Aorta (tissue), 5 donors: ENCODE measurements at places on chromosomes 6 and 20.

GRCh38 chr6:101181006-101181405 lies 212.5 kb upstream of the GRIK2 start:
- DNase-seq, result no peak

DNA sequence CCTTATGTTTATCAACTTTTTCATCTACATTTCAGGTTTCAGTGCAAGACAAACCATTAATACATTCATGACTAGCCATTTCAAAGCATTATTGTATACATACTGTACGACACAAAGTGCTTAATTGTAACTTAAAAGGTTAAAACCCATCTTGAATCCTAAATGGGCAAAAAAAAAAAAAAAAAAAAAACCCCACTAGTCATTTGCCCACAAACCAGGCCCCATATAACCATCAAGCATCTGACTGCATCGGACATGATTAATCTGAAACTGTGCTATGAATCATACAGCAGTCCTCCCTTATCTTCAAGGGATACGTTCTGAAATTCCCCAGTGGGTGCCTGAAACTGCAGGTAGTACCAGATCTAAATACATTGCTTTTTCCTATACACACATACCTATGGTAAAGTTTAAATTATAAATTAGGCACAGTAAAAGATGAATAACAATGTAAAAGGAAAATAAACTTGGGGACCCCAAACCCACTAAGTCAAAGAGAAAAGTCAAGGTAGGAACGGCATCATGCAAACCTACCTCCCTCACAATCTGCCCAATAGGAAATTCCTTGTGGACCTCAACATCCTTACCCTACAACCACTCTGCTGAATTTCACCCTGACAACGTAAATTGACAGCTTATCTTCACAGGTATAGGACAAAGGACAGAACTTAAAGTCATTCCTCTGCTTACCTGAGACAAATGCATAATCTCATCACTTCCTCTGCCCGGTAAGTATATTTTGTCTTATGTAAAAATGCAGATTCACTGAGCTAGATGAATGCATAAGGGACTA lies 14.3 kb downstream of the B4GALT5 start:
- no peak for DNase-seq

- DNase-seq, result no peak
These were observed 484.0 kb upstream of the CITED2 start for GRCh38 chr6:139858429-139858828.

DNA sequence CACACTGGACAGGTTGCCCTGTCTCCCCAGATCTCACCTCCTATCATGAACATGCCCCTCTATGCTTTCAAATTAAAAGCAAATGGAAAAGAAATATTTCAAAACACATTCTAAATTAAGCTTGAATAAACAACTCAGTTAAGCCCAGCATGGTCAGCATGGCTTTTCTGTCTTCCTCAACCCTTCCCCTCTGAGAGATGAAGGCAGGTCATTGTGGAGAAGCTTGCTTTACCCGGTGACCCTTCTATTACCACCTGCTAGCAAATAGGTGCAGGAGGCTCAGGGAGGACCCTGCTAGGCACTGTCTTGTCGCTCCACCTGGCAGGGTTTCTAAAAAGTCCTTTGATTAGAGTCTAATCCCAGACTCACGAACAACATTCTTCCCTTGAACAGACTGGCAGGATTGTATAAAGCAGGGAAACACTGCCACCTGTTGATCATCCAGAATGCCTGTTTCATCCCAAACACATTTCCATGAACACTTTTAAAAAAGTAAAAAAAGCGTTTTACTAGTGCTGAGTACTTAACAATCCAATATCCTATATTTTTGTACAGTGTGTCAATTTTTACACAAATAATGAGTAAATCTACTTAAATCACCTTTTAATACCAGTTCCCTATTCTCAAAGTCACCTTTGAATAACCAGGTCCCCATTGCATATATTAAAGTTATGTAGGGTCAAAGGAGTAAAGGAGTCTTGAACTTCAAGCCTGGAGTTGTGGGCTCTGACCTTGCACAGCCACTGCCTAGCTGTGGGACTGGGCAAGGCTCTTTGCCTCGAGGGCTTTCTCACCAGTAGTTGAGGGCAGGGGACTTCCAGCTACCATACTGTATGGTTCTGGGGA lies 75.5 kb downstream of the GPR6 start:
- no peak for DNase-seq

DNA sequence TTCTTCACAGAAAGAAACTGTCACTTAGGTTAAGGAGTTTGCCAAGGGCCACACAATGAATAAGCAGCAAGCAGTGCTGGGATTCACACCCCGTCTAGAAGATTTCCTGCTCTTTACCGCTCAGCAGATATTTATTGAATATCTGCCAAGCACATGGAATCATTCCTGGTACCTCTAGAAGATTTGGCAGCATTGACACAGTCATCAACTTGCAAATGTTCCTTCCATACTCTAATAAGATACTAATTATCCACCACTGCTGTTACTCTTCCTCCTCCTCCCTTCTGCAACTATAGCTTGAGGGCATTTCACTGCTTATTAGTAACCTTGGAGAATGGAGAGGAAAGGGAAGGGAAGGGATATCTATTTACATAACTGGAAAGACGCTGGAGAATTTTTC lies 13.0 kb downstream of the MOXD1 start:
- no peak for DNase-seq

DNA sequence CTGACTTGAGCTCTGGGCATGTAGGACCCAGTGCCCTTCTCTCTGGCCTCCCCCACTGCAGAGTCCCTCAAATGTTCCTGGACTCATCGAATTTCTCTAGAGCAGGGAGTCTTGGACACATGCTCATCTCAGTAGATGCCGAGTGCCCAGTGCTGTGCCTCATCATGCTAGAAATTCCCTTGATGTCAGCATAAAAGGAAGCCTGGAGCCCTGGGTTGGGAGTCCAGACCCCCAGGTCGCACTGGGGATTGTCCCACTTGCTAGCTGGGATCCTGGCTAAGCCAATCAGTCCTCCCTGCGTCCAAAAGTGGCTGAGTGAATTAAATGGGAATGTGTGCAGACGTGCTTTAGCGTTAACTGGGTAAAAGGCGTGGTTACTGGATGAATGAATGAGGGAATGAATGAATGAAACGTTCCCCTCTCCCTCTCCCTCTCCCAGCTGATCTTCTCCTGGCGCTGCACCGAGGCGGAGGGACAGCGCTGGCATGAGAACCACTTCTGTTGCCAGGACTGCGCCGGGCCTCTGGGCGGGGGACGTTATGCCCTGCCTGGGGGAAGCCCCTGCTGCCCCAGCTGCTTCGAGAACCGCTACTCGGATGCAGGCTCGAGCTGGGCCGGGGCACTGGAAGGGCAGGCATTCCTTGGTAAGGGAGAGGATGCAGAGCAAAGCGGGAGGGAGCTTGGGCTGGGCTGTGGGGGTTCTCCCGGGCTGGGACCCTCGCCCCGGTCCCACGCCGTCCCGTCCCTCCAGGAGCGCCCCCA lies 1.6 kb upstream of the TOMM6 start:
- DNase-seq, result peak; percentile 79

DNA sequence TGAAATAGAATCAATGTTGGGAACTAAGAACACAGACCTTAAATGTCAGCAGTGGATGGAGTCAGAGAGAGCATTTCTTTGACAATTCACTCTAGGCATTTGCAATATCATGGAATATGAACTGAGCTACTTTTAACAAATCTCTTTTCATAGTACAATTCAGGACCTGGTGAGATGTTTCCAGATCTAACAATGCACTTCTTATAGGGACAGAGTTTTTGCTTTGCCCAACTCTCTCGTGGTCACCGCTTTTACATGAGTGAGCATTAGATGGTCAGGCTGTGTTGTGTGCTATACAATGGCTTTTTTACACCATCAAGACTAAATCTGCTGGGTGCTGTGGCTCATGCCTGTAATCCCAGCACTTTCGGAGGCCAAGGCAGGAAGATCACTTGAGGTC lies 233.6 kb downstream of the ATXN1 start:
- no peak for DNase-seq

DNA sequence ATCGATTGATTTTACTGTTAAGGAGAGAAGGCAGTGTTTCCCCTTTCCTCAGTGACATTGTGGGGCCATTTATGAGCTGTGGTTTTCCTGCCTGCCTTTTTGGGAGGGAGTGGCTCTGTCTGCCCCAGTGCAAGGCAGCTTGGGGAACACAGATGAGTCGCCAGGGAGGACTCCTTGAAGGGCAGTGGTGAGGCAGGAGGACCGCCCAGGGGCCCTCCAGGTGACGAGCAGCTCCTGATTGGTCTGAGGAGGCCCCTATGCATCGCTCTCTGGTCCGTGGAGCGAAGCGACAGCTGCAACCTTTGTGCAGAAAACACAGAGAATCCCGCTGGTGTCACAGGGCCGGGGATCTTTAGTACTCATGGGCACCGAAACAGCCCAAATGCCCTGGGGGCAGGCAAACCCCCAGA lies 100.3 kb downstream of the TMEM242 start:
- no peak for DNase-seq

DNA sequence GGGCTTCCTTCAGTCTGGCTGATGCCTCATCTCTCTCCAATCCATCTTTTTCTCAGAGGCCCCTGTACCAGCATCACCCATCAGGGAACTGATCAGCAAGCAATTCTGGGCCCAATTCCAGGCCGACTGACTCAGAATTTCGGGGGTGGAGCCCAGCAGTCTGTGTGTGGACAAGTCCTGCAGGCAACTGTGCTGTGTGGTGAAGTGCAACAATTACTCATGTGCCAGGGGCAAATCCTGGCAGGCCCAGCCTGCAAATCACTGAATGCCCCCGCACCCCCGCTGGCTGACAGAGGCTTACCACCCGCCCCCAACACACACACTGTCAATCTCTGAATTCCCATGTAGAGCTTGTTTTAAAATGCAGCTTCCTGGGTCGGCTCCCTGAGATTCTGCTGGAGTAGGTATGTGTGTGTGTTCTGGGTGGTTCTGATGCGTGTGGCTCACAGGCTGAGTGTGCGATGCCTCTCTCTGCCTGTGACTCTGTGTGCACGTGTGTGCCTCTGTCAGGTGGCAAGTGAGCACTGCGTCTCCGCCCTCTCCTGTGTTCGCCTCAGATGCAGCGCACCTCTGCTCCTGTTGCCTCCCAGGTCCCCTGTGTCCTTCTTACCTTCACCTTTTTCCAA lies 45.4 kb downstream of the SSR1 start:
- peak; percentile 86 for DNase-seq

DNA sequence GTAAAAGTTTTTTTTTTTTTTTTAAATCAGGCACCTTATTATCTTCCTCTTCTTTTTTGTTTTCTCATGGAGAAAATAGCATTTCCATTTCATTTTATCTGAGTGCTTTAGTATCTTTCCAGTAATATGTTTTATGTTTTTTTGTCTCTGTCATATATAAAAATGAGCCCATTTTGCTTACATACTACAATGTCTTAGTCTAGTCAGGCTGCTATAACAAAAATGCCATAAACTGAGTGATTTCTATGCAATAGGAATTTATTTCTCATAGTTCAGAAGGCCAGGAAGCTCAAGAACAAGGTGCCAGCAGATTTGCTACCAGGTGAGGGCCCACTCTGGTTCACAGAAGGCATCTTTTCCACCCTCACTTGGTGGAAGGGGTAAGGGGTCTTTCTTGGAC lies 35.7 kb upstream of the AIG1 start:
- DNase-seq, result no peak

GRCh38 chr6:64504503-64504902 lies 868.9 kb downstream of the PHF3 start:
- DNase-seq, result no peak

DNA sequence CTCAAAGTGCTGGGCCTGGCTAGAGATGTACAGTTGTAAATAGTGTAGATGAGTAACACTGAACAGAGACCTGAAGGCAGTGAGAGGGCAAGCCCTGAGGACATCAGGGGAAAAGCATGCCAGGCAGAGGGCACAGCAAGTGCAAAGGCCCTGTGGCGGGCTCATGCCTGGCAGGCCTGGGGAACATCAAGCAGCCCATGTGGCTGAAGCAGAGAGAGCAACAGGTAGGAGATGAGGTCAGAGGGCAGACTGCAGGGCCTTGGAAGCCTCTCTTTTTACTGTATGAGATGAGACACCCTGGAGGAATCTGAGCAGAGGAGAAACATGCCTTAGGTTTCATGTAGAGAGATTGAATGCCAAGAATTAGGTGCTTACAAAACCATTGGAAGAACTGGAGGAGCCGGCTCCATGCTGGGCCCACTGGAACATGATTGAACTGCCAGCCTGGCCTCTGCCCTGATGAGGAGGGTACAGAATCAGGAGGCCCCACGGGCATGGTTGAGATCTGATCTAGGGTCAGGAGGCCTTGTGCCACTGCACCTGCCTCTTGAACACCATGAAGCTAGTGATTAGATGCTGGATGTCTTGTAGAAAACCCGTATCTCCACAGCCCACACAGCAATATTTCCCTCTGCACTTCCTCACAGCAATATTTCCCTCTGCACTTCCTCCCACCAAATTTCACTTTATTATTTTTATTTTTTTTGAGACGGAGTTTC lies 5.9 kb upstream of the HMGA1 start:
- no peak for DNase-seq

DNA sequence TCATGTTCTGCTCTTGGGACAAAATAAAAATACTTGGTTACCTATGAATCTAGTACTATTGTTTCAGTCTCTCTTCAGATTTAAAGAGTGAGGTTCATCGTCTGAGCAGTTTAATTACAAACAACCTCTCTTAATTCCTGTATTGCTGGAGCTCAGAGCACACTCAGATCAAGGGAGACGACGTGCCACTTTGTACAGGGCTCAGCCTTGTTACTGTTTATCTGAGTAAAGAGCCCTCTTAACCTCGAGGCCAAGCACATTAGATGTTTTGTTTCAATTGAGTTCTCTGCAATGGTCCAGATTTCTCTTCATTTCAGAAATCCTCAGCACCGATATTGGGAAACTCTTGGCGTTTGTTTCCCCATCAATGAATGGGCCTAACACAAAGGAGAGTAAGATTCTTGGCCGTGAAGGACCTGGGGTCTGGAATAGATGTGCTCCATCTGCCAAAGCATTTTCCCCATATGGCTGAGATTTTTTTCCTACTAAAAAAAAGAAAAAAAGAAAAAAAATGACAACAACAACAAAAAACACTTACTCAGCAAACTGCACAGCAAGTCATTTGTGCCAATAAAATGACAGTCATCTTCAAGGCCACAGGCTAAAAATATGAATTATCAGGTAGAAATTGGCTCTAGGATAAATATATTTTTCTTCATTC lies 82.6 kb upstream of the CCN6 start:
- no peak for DNase-seq

GRCh38 chr6:94045099-94045829 lies 625.9 kb upstream of the EPHA7 start:
- no peak for DNase-seq

GRCh38 chr6:13538084-13538483 lies 36.3 kb upstream of the SIRT5 start:
- no peak for DNase-seq

DNA sequence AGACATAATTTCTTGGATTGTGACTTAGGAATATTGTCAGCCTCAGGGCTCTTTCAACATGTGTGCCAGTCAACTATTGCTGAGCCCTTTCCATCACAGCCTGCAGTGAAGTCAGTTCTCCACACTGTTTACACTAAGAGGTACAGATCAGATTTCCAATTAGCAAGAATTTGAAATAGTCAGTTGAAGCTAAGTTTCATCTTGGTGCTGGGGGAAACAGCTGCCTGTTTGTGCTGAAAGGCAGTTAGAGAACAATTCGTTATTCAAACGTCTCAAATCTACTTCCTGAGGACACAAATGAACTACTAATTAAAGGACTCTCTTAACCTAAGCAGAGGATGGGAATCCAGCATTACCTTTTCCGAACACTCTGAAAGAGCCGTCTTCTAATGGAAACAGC lies 25.9 kb downstream of the ADGRF1 start:
- DNase-seq, result no peak

GRCh38 chr20:48846516-48847492 lies 19.0 kb upstream of the PREX1 start:
- no peak for DNase-seq
